HepG2 (cell line): ENCODE measurements at places on chromosomes 7 and 10. TPM values are rescaled to one million over a fixed set of nuclear protein-coding genes. Genes with fewer than 3 reads are reported as not detected.
A peak's percentile ranks its signal among the peaks of the same experiment; 100 is the strongest.

Gene CYP2C9
- not detected in 2 replicates for polyA plus RNA-seq

Gene FGFR2
- polyA plus RNA-seq, result 1.2 and 1.6 TPM in 2 replicates

Gene GPR85
- not detected in 2 replicates for polyA plus RNA-seq

Gene ARHGAP22
- 0.05 and 0.08 TPM in 2 replicates for polyA plus RNA-seq

Gene ASAH2
- 14.8 and 17.9 TPM in 2 replicates for polyA plus RNA-seq

Gene PPP1R9A
- polyA plus RNA-seq, result 9.2 and 11.4 TPM in 2 replicates

Gene NODAL
- polyA plus RNA-seq, result not detected in 2 replicates

Gene SSC4D
- polyA plus RNA-seq, result 33.3 and 48.2 TPM in 2 replicates

Gene KCND2
- not detected in 2 replicates for polyA plus RNA-seq

Gene CYP2C19
- not detected in 2 replicates for polyA plus RNA-seq

DNA sequence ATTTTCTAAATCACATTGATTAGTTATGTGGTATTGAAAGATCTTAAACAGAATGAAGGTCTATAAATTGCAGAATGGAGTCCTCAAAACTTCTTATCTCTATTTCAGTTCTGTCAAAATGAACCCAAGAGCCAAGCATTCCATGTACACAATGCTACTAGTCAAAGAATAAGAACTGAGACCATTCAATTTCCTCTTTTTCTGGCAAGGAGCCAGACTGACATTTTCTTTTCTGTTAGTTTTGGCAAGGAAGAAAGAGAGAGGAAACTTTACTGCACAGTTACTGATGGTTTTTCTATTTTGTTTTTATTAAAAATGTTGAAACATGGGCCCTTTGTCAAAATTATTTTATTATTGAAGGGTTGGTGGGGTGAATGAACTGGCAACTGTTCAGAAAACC lies 181.8 kb upstream of the FERD3L start:
- no peak for DNase-seq

DNA sequence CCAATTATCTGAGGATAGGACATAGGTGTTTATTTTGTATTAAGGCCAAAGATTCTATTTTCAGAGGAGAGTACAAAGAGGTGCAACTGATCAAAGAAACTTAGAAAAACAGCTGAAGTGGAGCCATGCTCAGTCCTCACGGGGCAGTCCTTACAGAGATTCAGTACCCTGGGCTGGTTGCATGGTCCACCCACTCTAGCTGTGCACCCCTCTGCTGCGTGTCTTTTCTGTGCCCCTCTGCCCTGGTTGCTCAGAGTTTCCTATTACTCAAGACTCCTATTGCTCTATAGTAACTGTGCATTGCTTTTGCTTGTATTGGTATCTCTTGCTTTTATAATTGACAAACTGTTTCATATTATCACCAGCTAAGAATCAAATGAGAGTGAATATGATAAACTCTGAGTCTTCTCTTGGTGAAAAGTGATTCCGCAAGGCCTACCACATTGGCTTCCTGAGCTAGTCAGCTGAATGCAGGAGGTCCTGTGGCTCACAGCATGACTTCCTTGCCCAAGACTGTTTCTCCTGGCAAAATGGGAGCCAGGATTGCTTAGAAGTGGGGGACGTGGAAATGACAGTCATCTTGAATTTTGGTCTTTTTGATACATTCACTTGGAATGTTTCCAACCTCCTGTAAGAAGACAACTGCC lies 137.0 kb downstream of the GLCCI1 start:
- DNase-seq, result no peak

GRCh38 chr7:37683246-37684120 lies at the start of gene GPR141:
GPR141 (plus strand) TSS chr7:37683766; CDS start chr7:37740394, 56,628 bp downstream.
- DNase-seq, result no peak

GRCh38 chr10:103895411-103896186 lies 22.4 kb downstream of the STN1 start:
- DNase-seq, result no peak

DNA sequence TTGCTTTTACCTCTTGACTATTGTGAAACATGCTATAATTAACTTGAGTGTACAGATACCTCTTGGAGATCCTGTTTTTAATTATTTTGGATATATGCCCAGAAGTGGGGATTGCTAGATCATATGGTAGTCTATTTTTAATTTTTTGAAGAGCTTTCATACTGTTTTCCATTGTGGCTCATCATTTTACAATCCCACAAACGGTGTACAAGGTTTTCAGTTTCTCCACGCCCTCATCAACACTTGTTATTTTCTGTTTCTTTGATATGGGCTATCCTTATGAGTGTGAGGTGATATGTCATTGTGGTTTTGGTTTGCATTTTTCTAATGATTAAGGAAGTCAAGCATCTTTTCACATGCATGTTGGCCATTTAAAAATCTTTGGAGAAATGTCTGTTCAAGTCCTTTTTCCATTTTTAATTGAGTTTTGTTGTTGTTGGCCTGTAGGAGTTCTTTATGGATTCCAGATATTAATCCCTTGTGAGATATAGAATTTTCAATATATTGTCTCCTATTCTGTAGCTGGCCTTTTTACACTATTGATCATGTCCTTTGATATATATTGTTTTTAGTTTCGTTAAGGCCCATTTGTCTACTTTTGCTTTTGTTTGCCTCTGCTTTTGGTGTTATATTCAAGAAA lies 7.5 kb downstream of the AGK start:
- DNase-seq, result no peak

DNA sequence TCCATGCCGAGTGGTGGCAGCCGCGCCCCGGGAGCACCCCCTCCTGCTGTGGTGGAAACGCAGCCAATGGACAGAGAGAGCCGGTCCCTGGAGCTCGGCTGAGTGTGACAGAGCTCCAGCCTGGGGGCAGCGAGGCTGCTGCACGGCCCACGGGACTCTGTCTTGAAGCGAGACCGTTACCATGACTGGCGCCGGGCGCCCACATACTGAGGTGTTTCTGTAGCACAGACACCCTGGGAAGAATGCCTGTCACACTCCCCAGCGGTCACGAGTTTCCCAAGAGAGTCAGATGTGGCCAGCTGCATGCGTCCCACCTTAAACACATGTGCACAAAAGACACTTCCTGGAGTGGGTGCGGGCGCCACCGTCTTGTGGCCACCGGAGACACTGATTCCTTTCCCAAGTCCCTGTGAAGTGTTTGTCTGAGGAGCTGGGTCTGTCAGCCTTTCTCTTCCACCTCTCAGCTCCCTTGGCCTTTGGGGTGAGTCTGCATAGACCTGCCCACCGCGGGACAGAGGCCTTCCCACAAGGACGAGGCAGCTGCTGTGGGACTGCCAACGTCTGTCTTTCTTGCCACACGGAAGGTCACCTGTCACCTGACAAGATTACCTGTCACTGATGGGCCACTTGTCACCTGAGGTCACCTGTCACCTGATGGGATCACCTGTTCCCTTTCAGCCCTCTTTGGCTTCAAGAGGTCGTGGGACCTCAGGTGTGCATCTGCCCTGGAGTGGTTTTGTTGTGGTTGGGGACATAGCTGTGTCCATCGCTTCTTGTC lies 94.6 kb downstream of the DNAJB6 start:
- DNase-seq, result no peak

DNA sequence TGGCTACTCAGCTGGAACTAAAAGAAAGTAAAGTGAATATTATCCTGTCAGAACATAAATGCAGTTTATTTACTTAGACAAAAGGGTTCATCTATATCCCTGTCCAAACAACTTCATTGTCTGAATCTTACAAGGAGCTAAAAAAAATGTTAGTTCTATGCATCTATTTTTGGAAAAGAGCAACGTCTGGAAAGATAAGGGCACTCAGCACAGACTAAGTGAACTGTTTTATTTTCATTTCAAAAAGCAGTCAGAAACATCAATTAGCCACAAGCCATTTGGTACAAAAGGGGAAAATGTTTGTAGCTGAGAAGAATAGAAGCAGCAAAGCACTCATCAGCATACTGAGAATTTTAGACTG lies 245.5 kb downstream of the FOXP2 start:
- no peak for DNase-seq

DNA sequence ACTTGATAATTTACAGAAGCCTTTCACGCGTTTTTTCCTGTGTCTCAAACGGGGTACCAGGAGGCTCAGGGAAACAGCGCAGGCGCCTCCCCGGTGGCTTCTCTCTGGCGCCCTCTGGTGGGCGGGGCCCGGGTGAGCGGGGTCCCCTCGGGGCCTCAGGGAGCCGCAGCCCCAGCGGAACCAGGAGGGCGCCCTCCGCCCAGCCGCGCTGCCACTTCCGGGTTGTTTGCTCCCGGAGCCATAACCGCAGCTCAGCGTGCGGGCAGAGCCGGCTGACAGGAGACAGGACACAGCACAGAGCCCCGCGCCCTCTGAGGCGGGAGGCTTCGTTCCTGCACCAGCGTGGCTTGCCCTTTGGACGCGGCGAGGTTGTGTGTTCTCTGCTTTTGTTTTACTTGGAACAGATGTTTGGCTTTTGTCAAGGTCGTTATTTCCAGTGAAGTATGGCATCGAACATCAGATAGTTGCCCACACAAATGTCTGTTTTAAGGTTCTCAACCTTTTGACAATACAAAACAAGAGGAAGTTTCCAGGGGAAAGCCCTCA lies 6.9 kb upstream of the CYP2E1 start:
- DNase-seq, result peak; percentile 76

DNA sequence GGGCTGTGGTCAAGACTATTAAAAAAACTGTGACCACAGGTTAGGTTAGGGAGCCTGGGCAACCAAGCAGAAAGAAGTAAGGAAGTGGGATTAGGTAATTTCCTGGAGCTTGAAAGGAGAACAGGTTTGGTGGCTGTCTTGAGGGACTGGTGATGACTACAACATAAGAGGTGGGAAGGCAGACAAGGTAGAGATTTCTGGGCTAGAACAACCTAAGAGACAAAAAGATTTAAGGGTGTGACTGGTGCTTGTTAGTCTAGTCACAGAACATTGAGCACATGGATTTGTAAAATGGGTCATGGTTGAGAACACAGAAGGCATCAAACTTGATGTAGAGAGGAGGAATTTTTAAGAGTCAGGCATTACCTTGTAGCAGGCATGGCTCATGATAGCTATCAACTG lies 123.7 kb upstream of the ASAH2 start:
- DNase-seq, result no peak

DNA sequence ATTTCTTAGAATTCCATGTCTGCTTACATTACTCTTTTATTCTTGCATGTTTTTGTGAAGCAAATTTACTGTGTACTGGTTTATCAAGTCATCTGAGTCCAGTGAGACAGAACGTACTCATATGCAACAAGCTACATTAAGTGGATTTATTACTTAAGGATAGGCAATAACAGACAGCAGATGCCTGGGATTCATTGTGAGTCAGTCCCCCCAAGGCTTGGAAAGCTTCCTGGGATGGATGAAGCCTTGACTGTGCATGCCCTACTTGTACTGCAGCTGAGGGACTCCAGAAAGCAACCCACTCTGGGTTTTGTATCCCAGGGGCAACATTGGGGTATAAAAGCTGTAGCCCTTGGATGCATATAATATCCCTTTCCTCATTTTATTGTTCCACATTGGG lies 113.4 kb upstream of the RAB18 start:
- no peak for DNase-seq

DNA sequence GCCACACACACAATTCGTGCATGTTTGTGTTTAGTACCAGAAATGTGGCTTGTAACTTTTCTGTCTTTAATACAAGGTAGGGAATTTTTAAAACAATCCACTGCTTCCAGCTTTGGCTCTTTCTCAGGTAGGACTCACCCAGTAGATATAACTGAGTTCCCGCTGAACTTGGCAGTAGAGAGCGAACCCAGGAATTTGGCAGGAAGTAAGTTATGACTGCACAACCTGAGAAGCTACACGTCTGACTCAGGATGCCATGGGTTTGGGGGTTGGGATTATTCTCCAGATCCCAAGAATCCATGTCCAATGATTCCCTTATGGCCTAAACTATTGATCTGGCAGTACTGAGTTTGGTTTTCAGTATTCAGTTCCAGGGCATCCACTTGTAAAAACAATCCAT lies 499.7 kb downstream of the CALN1 start:
- DNase-seq, result no peak

DNA sequence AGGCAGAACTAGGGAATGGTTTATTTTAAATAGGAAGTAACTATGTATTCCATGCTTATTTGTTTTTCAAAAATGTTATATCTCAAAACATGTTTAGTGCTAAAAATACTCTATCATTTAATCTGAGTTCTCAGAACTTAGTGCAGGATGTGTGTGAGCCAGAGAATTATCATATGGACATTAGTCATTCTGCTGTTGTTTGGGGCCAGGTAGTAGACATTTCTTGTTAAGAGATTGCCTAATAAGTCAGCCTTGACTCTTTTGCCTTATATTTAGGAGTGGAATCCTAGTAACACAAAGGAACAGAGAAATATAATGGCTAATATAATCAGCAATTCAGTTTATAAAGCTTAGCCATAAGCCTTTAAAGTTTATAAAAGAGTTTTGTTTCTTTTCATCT lies 149.8 kb downstream of the CCSER2 start:
- DNase-seq, result no peak

GRCh38 chr10:100745882-100746783 lies 751 bp downstream of the PAX2 start:
- DNase-seq, result no peak

GRCh38 chr10:99850767-99851340 lies 68.4 kb downstream of the ABCC2 start:
- no peak for DNase-seq

DNA sequence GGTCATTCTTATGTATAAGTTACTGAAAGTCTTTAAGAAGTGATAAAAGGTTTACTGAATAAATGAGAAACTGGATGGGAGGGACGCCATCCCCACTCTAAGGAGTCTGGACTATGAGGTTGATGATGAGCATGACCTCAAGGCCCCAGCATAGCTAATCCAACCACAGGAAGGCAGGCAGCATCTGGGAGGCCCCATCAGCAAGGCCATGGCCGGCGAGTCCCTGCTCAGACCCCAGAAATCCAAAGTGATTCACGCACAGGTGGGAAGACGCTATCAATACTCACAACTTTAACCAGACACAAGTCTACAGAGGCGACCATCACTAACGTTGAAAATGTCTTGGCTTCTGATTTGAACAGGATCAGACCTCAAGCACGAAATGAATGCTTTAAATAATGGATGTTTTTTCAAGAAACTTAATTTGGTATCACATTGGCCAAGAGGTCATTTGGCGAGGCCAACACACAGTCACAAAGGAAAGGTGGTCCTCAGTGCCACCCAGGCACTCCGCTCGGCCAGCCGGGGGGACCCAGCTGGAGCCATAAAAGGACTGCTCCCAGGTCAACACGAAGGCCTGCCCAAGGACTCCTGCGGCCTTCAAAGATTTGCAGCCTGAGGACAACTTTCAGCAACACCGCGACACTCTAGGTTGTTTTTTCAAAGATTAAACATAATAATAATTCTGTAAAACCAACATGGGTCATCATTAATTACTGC lies 228.5 kb downstream of the PTPRN2 start:
- no peak for DNase-seq

DNA sequence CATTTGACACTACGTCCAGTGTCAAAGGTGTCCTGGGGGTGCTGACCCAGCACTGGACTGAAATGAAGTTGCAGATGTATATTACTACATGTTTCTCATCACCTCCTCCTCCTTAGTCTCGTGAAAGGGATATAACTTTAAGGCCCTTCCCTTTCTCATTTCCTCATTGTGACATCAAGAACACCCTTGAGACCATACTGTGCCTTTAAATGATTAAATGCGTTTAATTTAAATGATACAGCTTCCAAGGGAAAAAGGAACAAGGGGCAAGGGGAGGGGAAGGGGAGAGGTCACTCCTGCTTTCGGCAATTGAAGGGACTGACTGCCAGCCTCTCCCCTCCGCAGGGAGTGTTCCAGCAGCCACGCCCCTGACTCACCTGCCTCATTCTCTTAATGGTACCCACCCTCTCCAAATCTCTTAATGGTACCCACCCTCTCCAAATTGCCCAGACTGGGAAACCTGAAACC lies 80.5 kb upstream of the KMT2E start:
- DNase-seq, result no peak

- no peak for DNase-seq
Measured at GRCh38 chr10:121845044-121845784, 82.6 kb downstream of the ATE1 start.
